ENCODE measurements at places on chromosomes 6 and 20.

GRCh38 chr6:122558080-122558479 lies 52.1 kb upstream of the PKIB start:
- DNase-seq: no peak

DNA sequence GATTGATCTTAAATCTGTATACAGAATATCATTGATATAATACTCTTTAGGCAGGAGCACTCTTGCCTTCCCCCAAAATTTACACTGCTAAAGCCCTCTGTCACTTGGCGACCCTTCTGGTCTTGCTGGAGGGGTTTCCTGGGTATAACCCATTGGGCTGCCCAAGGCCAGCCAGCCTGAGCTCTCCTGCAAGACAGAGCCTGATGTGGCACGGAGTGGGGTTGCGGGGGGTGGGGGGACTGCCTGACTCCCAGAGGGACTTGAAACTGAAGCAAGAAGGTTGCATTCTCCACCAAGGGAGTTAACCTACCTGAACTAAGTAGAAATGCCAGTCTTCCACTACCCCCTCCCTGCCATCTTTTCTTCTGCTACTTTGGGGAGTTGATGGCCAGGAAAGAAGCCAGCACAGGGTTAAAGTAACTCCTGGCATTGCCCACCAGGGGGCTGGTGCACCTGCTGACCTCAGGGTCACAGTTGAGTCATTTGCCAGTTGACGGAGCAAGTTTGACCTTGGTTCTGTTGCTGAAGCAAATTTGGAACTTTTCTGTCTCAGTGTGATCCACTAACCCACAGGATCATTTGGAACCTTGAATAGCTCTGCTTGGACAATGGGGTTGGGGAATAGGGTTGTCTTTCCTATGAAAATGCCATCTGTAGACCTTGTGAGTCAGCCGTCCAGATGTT lies 79.4 kb downstream of the ASXL1 start:
- DNase-seq: no peak

GRCh38 chr20:63394069-63394919 lies 33.1 kb upstream of the CHRNA4 start:
- DNase-seq: no peak

GRCh38 chr6:170229396-170229795 lies 61.5 kb downstream of the DLL1 start:
- DNase-seq: no peak

DNA sequence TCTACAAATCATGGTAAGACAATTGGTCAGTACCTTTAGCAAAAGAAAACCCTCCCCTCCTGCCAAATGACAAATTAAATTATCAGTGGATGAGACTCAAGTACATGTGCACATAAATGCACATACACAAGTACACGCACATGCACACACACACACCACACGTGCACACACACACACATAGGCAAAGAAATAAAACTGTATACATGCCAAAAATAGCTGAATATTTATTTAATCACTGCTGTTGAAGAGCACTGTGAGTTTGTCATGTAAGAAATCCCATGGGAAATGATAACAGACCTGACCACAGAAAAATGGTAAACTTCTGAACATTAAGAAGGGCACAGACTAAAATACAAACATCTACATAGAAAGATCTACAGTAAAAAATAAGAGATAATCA lies 46.6 kb upstream of the TNFAIP3 start:
- DNase-seq: no peak

DNA sequence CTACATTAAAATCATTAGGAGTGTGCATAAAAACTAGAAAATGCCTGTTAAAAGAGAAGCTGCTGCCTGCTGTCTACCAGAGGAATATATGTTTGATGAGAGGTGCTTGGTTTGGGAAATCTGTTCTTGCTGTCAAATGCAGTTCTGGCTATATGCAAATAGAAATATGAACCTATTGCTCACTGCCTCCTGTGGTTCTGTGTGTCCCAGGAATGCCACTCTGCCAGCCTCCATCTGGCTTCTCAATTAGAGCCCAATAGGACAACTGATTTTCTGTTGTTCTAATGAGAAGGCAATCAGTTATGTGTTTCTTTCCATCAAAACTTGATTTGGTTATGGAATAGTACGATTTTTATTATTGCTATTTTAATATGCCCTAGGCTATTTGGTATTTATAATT lies 759.7 kb downstream of the HDGFL1 start:
- no peak for DNase-seq

DNA sequence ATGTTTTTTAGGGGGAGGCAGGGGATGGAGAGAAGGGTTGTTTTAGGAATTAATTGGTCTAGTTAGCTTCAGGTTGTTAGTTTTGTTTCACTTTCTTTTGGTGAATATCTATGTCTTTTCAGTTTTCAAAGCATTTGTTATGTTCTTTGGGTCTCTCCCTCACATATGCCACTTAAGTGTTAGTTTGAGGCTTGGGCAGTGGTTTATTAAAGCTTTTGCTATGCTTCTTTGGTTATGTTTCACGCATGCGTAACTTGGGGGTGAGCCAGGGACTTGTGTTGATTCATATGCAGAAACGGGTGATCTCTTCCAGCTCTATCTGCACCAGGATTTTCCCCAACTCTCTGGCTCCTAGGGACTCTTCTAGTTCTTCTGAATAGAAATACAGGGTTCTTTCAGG lies 11.4 kb upstream of the MMS22L start:
- DNase-seq: no peak

- no peak for DNase-seq
Measured at GRCh38 chr6:115932481-115932880, 128.2 kb downstream of the FRK start.

- no peak for DNase-seq
Measured at GRCh38 chr6:67933278-67933677, 701.8 kb upstream of the ADGRB3 start.

DNA sequence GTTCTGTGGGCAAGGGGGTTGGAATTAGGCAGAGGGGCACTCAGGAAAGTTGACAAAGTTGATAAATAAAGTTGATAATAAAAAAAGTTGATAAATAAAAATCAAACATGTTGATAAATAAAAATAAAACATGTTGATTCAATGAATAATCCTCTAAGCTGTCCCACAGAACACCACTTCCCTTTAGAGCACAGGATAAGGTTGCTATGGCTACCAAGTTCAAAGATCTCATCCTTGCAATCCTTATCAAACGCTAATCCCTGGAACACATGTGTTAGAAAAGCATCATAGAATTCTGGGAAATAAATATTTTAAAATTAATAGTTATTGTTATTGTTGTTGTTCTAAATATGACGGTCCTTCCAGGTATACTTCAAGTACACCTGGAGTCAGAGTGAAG lies 33.9 kb downstream of the MBOAT1 start:
- no peak for DNase-seq

GRCh38 chr6:39342692-39343395 lies 20.3 kb upstream of the KCNK16 start:
- DNase-seq: no peak

DNA sequence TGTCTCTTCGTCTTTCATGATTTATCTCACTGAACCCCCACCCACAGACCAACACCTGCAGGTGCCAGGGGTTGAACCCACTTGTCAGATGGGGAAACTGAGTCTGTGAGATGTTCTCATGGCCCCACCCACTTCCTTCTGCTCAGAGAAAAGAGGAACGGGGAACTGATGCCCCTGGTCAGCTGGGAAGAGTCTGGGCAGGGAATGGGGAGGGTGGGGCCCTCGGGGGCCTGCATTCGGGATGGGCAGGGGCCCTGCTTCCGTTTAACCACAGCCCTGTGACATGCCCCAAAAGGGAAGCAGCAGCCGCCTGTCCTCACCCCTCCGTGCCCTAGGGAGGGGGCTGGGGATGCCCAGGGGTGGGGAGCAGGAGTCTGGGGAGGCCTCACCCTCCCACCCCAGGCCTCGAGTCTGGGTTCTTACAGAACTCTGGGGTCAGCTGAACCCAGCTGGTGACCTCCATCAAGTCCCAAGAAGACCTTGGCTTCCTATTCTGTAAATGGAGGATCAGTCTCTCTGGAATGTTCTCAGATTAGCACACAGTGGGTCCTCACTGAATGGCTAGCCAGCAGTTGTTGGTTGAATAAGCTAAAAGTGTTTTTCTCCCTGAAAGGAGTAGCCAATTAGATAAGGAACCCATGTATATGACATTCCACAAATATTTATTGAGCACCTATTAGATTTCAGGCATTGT lies 81.5 kb downstream of the CEBPB start:
- no peak for DNase-seq

DNA sequence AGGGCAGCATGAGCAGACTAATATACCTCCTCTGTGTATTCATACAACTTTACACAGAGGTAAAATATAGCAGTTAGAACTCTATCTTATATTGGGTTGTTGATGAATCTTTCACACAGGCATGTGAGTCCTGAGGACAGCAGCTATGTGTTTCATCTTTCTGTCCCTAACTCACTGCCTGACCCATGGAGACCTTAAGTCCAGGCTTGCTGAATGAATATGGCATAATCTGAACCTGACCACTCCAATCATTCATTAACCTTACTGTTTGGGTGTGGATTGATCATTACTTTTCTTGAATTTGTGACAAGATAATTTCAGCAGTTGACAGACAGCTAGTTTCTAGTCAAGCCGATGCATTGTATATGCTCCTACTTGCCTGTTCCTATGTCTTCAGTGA lies 27.3 kb upstream of the TSPYL1 start:
- DNase-seq: no peak

GRCh38 chr20:52922436-52922835 lies 49.7 kb upstream of the TSHZ2 start:
- no peak for DNase-seq

DNA sequence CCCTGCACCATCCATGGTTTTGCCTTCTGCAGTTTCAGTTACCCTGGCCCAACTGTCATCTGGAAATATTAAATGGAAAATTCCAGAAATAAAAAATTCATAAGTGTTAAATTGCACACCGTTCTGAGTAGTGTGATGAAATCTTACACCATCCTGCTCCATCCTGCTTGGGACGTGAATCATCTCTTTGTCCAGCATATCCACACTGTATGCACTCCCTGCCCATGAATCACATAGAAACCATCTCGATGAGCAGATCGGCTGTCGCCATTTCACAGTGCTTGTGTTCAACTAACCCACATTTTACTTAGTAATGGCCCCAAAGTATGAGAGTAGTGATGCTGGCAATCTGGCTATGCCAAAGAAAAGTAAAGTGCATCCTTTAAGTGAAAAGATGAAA lies 105.9 kb upstream of the ID4 start:
- DNase-seq: no peak

- DNase-seq: no peak
Measured at GRCh38 chr6:42555477-42556457, 8.1 kb upstream of the UBR2 start.

GRCh38 chr20:54502179-54502578 lies 26.8 kb downstream of the DOK5 start:
- no peak for DNase-seq

DNA sequence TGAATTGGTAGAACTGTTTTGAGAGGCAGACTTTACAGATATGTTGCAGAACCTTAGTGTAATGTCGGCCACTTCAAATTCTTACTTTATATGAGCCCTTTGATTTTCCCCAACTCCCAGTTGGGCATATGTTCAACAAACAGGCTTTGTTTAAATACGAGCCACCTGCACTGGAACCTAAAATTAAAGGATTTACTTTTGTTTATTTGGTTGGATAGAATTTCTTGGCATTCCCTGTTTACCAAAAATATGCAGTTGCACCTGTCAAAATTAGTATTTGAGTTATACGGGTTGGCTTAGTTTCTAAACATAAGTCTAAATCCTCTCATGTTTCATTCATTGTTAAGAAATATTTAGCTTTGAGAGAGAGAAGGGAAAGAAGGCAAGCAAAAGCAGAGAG lies 2.4 kb upstream of the GLYATL3 start:
- no peak for DNase-seq

- no peak for DNase-seq
Measured at GRCh38 chr6:70008189-70008588, 141.8 kb downstream of the COL19A1 start.

DNA sequence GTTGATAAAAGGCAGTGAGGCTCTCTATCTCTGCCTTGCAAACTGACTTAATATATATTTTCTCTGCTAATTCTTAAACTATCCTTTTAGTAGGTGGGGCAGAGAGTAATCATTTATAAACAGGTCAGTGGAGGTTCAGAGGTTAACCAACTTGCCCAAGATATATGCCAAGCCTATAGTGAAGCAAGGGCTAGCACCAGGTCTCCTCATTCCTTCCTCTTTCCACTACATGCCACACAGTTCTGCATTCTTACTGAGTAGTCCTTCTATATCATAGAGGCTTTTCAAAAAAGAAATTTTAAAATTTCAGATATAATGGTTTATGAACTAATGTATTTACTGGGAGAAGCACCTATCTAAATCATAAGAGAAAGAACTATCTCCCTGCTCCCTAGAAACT lies 8.5 kb downstream of the ARG1 start:
- DNase-seq: no peak

DNA sequence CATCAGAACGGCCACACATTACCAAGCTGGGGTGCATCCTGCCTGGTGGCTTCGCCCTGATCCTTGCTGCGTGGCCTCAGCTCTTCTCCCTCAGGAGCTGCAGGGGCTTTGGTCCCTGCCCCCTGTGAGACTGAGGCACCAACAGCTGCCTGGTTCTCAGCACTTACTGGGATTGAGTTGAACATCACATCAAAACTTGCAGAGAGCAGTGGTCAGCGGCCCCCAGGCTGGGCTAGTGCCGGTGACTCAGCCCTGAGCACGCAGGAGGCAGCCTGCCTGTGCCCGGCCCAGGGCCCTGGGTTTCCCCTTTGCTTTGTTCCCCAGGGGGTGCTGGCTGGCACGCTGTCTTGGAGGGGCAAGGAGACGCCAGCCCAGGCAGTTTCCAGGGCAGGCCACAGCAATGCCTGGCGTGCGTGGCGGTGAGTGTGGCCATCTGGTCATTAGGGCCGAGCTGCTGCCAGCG lies 63.3 kb downstream of the DLL1 start:
- DNase-seq: no peak

GRCh38 chr6:16748025-16748319 lies 13.3 kb downstream of the ATXN1 start:
- no peak for DNase-seq

GRCh38 chr20:24523661-24524060 lies 54.2 kb downstream of the SYNDIG1 start:
- no peak for DNase-seq

- DNase-seq: no peak
Measured at GRCh38 chr6:53513519-53513966, 31.4 kb downstream of the GCLC start.

GRCh38 chr6:169933839-169934698 lies 182.6 kb downstream of the ERMARD start:
- DNase-seq: no peak

- peak; percentile 73 for DNase-seq
Measured at GRCh38 chr20:5529331-5530148, 212.8 kb upstream of the PROKR2 start.

- DNase-seq: no peak
Measured at GRCh38 chr20:16930656-16931055, 182.5 kb downstream of the OTOR start.

- DNase-seq: no peak
Measured at GRCh38 chr6:34045771-34046170, 100.1 kb downstream of the GRM4 start.

GRCh38 chr6:148924226-148925012 lies 177.6 kb downstream of the UST start:
- no peak for DNase-seq

GRCh38 chr20:16392346-16392745 lies 180.9 kb downstream of the KIF16B start:
- DNase-seq: no peak
